ENCODE measurements at places on chromosomes 7 and 10.
A peak's percentile ranks its signal among the peaks of the same experiment; 100 is the strongest.

DNA sequence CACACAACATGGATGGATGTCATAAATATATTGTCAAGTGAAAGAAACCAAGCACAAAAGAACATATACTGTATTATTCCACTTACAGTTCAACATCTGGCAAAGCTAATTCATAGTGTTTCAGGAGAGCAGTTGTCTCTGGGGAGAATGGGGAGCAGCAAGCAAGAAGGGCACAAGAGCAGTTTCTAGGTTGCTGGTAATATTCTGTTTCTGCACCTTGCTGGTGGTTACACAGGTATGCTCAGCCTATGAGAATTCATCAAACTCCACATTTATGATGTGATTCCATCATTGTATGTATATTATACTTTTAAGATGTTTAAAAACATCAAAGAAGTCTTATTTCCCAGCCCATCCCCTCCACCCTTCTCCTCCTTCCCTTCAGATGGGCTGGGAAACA, 18.1 kb upstream of the PALS2 start:
- no peak for DNase-seq

DNA sequence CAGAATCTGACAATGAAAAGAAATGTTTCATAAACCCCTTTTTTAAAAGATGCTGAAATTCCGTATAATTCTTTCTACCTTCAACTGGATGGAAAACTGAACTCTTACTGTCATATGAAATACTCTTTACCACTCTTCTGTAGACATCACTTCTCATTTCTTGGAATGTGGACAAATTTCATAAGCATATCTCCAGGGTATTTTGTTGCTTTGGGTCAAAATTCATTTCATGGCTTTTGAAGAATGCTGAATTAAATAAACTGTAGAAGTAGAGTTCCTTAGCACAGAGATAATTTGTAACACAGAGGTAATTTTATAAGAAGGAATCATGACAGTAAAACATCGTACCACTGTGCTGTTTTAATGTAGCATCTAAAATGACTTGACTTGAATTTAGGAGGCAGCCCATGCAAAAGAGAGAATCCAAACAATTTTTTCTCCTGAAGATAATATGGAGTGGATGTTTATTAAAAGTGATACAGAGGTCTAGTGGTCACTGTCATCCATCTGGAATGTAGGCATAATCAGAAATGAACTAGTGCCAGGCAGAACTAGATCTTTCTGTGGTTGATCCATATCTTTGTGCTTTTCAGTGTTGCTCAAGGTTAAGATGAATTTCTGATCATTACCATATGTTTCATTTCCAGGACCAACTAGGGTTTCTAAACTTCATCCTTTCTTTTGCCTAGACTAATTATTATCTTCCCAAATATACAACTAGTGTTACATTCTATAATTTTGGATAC, 492.0 kb downstream of the KIF20B start:
- no peak for DNase-seq

GRCh38 chr7:88396295-88396947, 89.7 kb upstream of the STEAP4 start:
- DNase-seq, result no peak

GRCh38 chr7:158472596-158472995, 115.0 kb downstream of the PTPRN2 start:
- no peak for DNase-seq

DNA sequence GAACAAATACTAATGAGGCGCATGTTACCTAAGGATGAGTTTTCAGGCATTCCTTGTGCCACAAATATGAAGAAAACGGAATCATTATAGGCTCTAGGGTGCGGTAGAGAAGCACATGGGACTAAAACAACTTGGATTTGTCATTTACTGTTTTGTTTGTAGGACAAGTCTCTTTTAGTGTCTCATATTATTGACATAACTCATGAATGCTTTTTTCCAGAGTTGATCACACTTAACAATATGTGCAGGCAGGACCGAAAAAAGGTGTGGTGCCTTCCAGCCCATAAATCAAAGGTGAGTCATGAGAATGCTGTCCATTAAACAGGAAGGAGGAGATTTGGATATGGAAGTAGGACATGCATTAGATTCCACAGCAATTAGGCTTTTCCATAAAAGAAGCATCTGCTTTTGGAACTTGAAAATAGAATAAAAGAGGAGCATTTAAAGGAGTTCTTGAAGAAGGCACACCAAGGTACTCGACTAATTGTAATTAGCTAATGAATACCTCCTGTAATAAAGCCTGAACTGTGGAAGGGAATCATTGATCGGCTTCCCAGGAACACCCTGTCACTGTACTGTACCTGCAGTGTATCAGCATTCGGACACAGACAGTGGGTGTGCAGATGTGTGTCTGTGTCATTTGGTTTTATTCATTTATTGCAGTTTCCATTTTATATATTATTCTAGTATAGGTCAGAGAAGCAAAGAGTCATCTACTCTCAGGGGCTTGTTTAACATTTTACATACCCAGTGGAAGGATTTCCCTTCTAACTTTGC, 119.7 kb upstream of the KLF14 start:
- DNase-seq, result no peak

- DNase-seq, result no peak
Observed at GRCh38 chr7:35781200-35781701, 19.6 kb upstream of the SEPTIN7 start.

DNA sequence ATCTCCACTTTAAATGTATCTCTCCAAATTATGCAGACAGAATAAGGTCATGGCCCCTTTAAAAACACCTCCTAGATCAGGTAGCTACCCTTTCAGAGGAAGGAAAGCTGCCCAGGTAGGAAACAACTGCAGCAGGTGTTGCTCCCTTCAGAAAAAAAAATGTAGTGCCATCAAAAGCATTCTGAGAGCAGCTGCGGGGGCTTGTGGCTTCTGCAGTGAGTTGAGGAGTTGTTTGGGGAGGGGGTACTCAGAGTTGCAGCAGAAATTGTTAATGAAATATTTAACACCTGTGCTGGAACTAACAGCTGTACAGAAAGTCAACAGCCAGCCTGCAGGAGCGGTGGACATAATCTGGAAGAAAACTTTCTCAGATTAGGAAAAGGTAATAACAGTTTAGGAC, 24.0 kb downstream of the CDHR3 start:
- DNase-seq, result no peak

- DNase-seq, result no peak
Observed at GRCh38 chr10:110840225-110840922, 31.4 kb upstream of the PDCD4 start.

DNA sequence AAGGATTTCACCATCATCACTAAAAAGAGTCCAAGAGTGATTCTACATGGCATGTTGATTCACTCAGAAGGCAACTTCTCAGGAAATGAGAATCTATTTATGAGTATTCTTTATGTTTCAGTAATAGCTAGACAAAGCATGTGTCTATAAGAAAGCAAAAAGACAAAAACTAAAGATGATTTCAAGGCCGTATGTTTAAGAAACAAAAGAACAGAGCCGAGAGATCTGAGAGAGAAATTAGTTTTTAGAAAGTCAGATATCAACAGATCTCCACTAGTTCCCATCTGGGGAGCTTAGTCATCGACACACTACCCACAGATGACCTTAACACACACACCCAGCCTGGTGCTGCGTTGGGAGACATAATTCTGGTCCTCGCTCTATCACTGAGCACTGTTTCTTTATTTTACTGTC, 21.0 kb downstream of the PIP4K2A start:
- DNase-seq, result peak; percentile 45

DNA sequence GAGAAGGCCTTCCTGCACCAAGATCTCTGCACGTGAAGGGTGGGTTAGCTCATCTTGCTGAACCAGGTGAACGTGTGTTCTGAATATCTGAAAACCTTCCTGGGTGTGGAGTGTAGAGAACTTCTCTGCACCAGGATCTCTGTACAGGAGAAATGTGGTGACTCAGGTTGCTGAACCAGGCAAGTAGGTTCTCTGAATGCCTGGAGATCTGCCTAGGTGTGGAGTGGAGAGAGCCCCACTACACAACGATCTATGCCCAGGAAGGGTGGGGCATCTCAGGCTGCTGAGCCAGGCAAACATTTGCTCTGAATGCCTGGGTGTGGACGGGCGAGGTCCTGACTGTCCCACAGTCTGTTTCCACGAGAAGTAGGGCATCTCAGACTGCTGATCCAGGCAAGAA, 1002.3 kb upstream of the KCND2 start:
- DNase-seq, result no peak

DNA sequence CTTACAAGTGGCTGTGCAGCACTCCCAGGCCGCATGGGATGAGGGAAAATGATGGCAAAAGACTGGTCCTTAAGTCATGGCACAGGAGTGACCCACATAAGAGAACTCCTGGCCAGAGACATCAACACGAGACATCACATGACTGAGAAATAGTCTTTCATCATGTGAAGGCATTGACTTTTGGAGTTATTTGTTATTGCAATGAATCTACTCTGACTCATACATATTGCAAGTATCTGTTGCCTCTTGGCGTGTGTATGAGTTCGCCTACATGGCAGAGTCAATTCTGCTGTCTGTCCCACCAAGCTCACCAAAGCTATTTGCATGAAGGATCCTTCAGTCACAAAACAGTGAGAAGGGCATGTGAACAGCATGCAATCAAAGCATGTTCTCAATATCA, 59.7 kb upstream of the HABP2 start:
- DNase-seq, result no peak

DNA sequence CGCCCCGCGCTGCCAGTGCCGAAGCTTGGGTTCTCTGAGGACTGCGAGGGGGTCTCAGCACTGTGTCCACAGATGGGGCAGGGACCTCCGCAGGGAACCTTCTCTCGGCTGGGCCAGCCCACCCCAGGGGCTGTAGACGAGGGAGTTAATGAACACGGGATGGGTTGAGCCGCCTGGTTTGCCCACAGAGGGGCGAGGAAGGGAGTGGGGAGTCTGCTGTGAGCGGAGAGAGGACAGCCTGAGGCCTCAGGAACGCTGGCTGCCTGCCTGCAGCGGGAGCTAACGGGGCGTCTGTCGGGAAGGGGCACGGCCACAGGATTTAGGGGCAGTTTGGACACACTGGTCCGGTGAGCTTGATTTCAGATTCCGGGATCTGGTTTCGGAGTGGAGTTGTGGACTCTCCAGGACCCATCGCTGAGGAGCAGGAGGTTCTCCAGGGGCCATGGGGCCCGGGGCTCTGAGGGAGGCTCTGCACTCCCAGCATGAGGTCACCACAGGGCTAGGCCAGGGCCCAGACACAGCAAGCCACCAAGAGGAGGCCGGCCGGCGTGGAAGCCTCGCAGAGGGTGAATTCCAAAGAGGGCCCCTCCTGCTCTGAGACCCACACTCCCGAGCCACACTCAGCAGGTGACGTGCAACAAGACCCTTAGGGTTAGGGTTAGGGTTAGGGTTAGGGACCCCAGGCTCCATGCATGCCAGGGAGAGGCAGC, 19.0 kb upstream of the FAM20C start:
- no peak for DNase-seq

- DNase-seq, result peak; percentile 77
Observed at GRCh38 chr10:124688889-124689670, 55.1 kb downstream of the FAM53B start.

DNA sequence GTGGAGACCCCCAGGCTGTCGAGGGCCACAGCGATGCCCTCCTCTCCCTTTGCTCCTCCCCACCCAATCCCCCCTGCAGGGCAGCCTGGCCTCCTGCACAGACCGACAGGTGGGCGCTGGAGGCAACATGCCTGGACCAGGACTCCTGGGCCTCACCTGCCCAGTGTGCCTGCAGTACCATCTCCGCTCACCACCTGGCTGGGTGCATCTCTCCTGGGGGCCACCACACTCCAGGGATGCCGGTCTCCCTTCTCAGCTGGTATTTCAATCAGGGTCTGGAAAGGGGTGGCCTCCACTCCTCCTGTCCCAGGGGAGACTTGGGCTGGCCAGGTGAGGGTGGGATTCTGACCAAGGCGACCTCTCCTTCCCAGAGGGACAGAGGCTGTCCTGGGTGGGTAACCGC, 17.2 kb upstream of the CFAP46 start:
- no peak for DNase-seq
